K562 (cell line): ENCODE measurements at places on chromosomes 1 and 21.

- DNase-seq = no peak
- no peak overlapping the region for H3K27ac ChIP-seq
- no peaks in the 10 kb centered on the region for H3K4me1 ChIP-seq
- peaks cover 3% of the 10 kb centered on the region; the same call in 1 of the 3 replicates for H3K36me3 ChIP-seq
These were observed 158.4 kb downstream of the CASZ1 start for GRCh38 chr1:10637834-10638558.

DNA sequence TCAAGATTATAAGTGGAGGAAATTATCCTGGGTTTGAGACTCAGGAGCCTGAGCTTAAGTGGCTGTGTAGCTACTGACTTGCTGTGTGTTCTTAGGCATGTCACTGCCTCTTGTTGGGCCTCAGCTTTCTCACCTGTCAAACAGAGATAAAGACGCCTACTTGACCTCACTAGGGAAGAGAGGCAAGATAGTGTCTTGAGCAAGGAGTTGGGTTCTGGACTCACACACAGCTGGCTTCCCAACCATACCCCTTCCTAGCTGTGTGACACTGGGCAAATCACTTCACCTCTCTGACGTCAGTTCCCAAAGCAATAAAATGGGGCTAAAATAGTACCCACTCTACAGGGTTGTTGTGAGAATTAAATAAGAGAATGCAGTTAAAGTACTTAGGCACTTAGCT lies 11.6 kb upstream of the EPB41 start:
- peaks cover 41% of the 10 kb centered on the region for H3K4me1 ChIP-seq
- no peak overlapping the region; the same call in 1 of the 2 replicates for H3K4me3 ChIP-seq
- H3K27me3 ChIP-seq = no peaks in the 10 kb centered on the region
- H3K27ac ChIP-seq = peak overlapping the region; percentile 61
- peak; percentile 90 for DNase-seq

DNA sequence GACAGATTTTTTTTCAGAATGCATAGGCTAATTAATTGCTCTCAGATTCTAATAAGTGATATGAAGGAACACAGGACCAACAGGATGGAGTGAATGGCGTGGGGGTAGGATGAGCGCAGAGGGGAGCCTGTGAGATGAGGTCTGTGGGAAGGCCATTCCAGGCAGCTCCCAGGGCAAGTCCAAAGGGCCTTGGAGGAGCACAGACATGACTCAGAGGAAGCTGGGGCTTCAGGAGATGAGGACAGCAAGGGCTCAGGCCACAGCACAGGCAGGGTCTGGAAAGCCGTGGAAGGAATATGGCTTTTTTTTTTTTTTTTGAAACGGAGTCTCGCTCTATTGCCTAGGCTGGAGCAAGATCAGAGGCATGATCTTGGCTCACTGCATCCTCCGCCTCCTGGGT lies 35.1 kb downstream of the FMN2 start:
- H3K27me3 ChIP-seq = no peaks in the 10 kb centered on the region
- DNase-seq = no peak
- H3K27ac ChIP-seq = no peak overlapping the region
- no peak overlapping the region for H3K4me3 ChIP-seq
- no peaks in the 10 kb centered on the region for H3K4me1 ChIP-seq

- H3K27me3 ChIP-seq = no peaks in the 10 kb centered on the region; the same call in 1 of the 2 replicates
- no peak overlapping the region for H3K4me3 ChIP-seq
- H3K27ac ChIP-seq = no peak overlapping the region
- peaks cover 4% of the 10 kb centered on the region; the same call in 1 of the 3 replicates for H3K4me1 ChIP-seq
- DNase-seq = no peak
- H3K36me3 ChIP-seq = no peaks in the 10 kb centered on the region
These were observed 224.6 kb downstream of the FGGY start for GRCh38 chr1:59521456-59521855.

DNA sequence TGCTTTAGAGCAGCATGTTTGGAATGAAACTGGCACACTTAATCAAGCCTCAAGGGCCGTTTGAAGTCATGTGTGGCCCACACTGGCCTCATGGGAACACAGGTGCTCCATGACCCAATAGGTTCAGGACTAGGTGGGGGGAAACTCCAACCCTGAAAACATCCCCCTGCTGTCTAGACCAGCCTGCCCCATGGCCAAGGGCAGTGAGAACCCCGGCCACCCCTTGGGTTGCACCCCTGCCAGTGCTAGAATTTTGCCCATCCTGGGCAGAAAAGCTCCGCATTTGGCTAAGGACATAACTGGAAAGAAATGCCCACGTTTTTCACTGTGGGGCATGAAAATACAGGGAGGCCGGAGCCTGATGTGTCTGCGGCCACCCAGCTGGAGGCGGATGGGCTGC lies 6.1 kb upstream of the PTGER3 start:
- H3K4me1 ChIP-seq = no peaks in the 10 kb centered on the region
- H3K36me3 ChIP-seq = peaks cover 16% of the 10 kb centered on the region; the same call in 2 of the 3 replicates
- no peak overlapping the region for H3K4me3 ChIP-seq
- DNase-seq = no peak

DNA sequence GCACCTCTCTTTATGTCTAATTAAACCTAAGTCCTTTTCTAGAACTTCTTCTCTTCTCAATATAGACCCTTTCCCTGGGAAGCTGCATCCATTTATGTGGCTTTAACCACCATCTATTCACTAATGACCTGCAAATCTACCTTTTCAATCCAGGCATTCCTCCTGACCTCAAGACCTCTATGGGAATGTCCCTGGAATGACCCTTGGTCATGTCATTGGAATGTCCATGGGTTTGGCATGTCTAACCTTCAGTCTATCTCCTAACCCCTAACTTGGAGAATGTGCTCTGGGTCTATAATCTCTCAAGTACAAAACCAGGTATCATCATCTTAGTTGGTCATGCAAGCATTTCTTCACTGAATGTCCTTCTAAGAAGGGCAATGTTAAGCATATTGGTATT lies 196.1 kb downstream of the KCNH1 start:
- no peaks in the 10 kb centered on the region for H3K27me3 ChIP-seq
- H3K36me3 ChIP-seq = no peaks in the 10 kb centered on the region
- DNase-seq = no peak
- H3K4me1 ChIP-seq = no peaks in the 10 kb centered on the region
- H3K4me3 ChIP-seq = no peak overlapping the region
- H3K27ac ChIP-seq = no peak overlapping the region

GRCh38 chr1:79043506-79043905 lies 37.0 kb upstream of the ADGRL4 start:
- no peaks in the 10 kb centered on the region for H3K4me1 ChIP-seq
- no peak overlapping the region for H3K4me3 ChIP-seq
- no peak for DNase-seq
- no peak overlapping the region for H3K27ac ChIP-seq

DNA sequence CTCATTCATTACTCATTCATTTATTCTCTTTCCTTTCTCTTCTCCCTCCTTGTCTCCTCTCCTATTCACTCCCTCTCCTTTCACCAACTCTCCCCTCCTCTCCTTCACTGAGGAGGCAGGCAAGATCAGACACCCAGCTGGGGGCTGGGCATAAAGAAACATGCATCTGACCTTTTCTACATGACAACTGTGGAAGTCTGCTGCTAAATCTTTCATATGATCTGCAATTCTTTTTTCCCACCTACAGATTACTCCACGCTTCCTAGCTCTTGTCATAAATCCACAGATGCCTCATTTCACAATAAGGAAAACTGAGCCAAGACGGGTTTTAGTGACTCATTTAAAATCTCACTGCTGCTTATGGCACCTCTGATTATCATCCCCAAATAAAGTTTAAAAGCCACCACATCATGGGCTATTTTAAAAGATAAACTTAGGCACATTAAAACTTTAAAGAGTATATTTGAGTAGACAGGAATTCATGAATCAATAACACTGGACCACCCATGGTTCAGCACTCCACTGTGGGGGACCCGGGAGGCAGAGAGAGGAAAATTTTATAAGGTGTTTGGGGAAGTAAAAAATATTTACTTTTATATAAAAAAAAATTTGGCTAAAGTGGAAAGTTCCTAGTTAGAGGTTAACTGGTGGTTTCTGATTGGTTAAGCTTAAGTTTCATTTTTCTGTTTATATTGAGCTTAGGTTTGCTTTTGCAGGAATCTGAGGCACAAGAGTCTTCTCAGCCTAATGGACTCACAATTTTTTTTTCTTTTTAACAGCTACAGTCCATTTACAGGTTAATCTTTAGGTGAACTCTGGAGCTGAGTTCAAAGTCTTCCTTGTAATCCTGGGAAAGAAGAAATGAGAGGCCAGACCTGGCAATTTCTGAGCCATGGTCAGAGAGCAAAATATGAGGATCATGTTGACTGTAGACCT lies 55.8 kb upstream of the DNAH14 start:
- H3K4me3 ChIP-seq = no peak overlapping the region
- H3K4me1 ChIP-seq = no peaks in the 10 kb centered on the region
- no peak for DNase-seq
- no peaks in the 10 kb centered on the region for H3K36me3 ChIP-seq
- peaks cover 10% of the 10 kb centered on the region; the same call in 1 of the 2 replicates for H3K27me3 ChIP-seq

- H3K27me3 ChIP-seq = no peaks in the 10 kb centered on the region
- H3K36me3 ChIP-seq = no peaks in the 10 kb centered on the region
- no peak for DNase-seq
- no peak overlapping the region for H3K27ac ChIP-seq
- no peaks in the 10 kb centered on the region for H3K4me1 ChIP-seq
These were observed 141.9 kb downstream of the CLEC20A start for GRCh38 chr1:178354816-178355215.

DNA sequence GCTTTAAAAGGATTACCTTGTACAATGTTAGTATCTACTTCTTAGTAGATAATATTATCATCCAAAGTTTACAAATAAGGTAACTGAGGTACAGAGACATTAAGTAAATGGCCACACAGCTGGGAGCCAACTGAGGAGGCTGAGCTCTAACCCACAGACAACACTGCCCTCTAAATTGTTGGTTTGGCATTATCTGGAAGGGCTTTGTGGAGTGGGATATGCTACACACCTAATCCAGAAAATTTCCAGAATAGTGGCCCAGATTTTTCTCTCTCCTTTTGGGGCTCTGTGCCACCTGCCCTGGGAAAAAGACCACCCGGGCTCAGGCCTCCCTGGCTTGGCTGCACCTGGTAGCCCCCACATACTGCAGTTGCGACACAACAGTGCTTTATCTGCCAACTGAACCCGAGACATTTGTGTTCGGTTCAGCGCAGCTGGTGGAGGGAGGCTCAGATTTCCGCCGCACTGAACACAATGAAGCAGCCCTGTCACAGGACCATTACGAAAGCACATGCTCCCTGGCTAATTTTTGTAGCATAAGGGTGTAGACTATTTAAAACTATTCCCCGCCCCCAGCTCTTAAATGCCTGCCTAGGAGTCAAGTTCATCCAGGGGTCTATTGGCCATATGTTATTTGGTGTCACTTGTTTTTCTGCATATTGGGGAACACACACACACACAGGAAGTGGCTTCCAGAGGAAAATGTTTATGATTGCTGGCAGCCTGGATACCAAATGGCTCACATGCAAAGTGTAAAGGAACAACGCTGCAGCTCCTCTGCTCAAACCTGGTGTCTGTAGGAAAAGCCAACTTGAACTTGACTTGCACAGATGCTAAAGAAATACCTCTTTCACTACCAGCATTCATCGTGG lies 92.3 kb upstream of the ESRRG start:
- no peaks in the 10 kb centered on the region for H3K36me3 ChIP-seq
- H3K4me3 ChIP-seq = no peak overlapping the region
- H3K27me3 ChIP-seq = no peaks in the 10 kb centered on the region
- H3K27ac ChIP-seq = no peak overlapping the region

- H3K27ac ChIP-seq = peak overlapping the region; percentile 70
- no peaks in the 10 kb centered on the region for H3K27me3 ChIP-seq
- peaks cover 22% of the 10 kb centered on the region; the same call in 2 of the 3 replicates for H3K4me1 ChIP-seq
- H3K36me3 ChIP-seq = no peaks in the 10 kb centered on the region
These were observed 20.1 kb upstream of the HPCAL4 start for GRCh38 chr1:39711104-39711965.

DNA sequence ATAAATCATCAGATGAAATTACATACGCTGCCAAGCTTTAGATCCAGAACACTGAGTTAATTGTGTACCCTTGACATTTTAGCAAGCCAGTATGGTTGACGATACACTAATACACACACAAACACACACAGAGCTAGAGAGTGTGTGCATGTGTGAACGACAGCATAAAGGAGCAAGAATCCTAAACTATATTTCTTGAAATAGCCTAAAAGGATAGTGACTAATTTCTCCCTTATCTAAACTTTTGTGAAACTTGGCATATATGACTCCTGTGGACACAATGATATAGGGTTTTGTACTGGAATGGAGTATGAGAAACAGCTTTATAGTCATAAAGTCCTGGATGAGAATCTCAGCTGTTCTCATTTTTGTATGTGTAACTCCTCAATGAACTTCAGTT lies 65.1 kb upstream of the DMRTA2 start:
- H3K36me3 ChIP-seq = peaks cover 45% of the 10 kb centered on the region
- H3K4me3 ChIP-seq = no peak overlapping the region
- no peaks in the 10 kb centered on the region for H3K27me3 ChIP-seq
